Urinary bladder (tissue), 4 donors: ENCODE measurements at places on chromosomes 4 and X. TPM values are rescaled to one million over a fixed set of nuclear protein-coding genes. Genes with fewer than 3 reads are reported as not detected.

DNA sequence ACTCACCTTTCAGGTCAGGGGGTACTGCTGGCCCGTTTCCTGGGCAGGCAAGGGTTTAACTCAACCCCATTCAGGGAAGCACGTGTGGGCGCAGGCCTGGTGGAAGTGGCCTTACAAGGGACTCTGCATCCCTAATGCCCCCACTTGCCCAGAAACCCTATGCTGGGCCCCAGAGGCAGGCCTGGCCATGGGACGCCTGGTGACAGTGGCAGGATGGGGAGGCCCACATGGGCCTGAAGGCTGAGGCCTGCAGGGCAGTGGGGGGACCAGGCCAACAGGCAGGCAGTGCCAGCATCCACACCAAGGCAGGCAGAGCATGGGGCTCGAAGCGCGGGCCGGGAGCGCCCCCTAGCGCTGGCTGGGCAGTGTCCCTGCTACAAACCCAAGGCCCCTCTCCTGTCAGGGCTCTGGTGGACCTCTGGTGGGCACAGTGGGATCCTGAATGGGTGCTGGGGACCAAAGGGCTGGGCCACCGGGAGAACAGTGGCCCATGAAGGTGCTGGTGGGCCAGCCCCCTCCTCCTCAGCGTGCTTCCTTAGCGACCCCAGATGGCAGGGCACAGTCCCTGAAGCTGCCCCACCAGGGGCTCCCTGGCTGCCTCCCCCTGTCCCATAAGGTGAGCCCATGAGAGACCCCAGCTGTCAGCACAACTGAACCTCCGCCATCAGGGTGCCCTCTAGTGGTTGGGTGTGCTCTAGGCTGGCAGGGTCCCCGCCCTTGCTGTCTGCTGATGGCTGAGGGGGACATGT lies 16.8 kb downstream of the FGFR3 start:
- no peak for DNase-seq

GRCh38 chrX:2498781-2499302 lies 1.9 kb downstream of the DHRSX start:
- DNase-seq: peak; percentile 21

- DNase-seq: no peak
Observed at GRCh38 chr4:120452001-120452400, 385.4 kb upstream of the MAD2L1 start.

DNA sequence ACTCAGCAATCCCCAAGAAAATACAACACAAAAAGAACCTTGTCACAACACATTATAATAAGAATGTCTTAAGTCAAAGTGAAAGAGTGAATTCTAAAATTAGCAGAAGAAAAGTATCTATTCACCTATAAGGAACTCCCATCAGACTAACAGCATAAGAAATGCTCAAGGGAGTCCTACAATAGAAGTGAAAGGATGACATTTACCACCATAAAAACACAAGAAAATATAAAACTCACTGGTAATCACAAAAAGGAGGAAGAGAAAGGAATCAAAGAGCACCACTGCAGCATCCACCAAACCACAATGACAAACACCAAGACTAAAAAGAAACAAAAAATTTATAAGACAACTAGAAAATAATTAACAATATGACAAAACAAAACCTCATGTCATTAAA lies 257.0 kb upstream of the AGTR2 start:
- no peak for DNase-seq

- DNase-seq: no peak
Observed at GRCh38 chrX:153924149-153924861, 1.8 kb downstream of the ARHGAP4 start.

DNA sequence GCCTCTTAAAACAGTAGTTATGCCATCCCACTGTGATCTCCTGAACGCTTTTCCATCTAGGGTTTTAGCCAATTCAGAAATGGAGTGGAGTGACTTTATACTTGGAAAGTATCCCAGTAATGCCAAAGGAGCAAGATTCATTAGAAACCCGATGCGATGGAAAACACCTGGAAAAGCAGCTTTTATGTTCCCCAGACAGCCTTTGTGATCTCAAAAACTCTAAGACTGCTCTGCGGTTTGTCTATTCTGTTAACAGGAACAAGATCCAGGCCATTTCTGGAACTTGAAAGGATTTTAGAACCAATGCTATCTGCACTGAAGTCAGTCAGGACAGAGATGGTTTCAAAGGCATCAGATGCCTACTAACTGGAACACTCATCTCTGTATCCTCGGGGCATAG lies 145.1 kb downstream of the APBB2 start:
- DNase-seq: no peak

- no peak for DNase-seq
Observed at GRCh38 chr4:7763788-7764187, 175.9 kb downstream of the AFAP1 start.

The TCEAL6 gene
- not detected for total RNA-seq

The TMSB15B gene
- 18.6 TPM for total RNA-seq

The MAGEA12 gene
- not detected for total RNA-seq

The C4orf36 gene
- total RNA-seq: 0.63 TPM

The NAA15 gene
- total RNA-seq: 54.0 TPM

The KIT gene
- 26.2 TPM for total RNA-seq

The GLRA2 gene
- 1.6 TPM for total RNA-seq
